ENCODE measurements at places on chromosomes 4 and X.

DNA sequence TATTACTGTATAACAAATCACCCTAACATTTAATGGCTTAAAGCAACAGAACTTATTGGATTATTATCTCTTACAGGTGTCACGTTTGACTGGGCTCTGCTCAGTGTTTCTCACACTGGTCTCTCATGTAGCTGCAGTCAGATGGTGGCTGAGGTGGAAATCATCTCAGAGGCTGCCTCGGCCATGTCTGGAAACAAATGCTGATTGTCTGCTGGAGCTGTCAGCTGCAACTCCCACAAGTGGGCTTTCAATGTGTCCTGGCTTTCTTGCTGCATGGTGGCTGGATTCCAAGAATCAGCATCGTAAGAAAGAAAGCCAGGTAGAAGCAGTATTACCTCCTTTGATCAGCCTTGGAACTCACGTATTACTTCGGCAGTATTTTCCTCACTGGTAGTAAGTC, 277.6 kb downstream of the SPANXN1 start:
- ATAC-seq: no peak

DNA sequence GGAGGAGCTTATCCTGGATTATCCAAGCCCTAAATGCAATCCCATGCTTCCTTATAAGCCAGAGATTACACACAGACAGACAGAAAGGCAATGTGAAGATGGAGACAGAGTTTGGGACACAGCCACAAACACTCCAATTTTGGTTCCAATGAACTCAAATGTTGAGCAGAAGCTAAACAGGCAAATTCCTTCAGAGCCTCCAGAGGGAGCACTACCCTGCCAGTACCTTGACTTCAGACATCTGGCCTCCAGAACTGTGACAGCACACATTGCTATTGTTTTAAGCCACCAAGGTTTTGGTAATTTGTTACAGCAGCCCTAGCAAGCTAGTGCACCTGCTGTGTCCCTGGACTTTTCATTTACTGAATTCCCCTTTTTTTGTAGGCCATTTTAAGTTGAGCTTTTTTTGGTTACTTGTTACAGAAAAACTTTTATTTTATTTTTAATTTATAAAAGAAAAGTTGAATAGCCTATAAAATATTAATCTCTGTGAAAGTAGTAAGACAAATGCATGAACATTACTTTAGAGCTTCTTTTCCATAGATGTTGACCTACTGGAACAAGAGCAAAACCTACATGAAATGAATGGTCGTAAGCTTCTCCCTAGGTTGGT, 33.4 kb upstream of the SRD5A3 start:
- ATAC-seq: peak; percentile 49

GRCh38 chrX:149296092-149296491, 209.0 kb downstream of the IDS start:
- no peak for ATAC-seq

DNA sequence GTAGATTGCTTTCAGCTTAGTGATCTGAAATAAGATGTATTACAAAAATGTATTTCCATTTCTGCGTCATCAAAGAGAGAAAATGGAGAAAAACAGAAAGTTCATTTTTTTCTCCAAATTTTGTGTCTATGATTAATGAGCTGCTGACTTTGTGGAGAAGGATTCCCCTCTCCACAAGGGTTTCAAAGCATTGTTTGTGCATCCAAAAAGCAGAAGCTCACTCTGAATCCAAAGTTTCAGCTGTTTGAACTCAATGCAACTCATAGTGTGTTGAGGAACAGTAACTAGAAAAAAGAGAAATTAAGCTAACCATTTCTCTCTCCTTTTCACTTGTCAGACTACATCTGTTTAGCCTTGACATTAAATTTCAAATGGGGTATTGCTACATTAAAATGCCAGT, 62.9 kb upstream of the SLC7A11 start:
- no peak for ATAC-seq

- ATAC-seq: no peak
Measured at GRCh38 chrX:13968198-13968597, 61.5 kb downstream of the GEMIN8 start.

- ATAC-seq: peak; percentile 56
Measured at GRCh38 chr4:70954032-70954431, 39.4 kb upstream of the DCK start.

GRCh38 chr4:110196206-110196870, 2.1 kb downstream of the ELOVL6 start:
- peak; percentile 33 for ATAC-seq

- ATAC-seq: peak; percentile 76
Measured at GRCh38 chr4:138235419-138235952, 6.7 kb downstream of the SLC7A11 start.

DNA sequence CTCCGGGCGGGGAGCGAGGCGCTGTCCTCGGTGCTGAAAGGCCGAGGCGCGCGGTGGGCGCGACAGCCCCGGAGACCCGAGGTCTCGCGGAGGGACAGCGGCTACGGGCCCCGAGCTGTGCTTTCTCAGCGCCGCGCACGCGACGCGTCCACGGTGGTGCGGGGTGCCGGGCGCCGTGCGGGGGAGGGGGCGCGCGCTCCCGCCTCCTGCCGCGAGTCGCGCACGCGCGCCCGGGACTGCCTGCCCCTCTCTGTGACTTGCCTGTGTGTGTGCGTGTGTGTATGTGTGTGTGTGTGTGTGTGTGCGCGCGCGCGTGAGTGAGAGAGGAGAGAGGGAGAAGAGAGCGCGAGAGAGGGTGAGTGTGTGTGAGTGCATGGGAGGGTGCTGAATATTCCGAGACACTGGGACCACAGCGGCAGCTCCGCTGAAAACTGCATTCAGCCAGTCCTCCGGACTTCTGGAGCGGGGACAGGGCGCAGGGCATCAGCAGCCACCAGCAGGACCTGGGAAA, at the start of gene GRIA2:
Gene GRIA2 (plus strand): TSS at position 358 of the 511 bp plus-strand sequence. CDS start 315 bp downstream, outside the sequence.
- no peak for ATAC-seq

DNA sequence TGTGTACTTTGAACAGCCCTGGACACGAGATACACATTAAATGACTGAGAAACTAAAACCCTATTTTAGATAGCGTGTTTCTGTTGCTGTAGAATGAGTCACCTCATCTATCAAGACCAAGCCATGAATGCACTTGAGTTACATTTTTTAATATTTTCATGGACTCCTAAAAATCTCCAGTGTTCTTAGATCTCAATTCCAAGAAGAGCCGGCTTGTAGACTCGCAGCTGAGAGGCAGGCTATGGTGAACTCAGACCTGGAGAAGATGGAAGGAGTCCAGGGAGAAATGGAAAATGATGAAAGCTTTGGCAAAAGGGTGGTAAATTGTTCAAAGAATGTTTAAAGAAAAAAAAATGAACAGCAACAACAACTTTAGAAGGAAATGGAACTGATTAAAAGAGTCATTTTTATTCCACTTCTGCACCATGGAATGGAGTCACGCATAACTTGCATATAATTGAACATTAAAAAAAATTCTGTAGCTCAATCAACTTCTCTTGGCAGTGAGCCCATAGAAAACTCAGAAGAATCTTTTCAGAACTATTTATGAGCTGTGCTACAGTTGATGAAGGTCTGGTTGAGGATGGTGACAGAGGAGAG, 129.8 kb downstream of the MXRA5 start:
- ATAC-seq: no peak

DNA sequence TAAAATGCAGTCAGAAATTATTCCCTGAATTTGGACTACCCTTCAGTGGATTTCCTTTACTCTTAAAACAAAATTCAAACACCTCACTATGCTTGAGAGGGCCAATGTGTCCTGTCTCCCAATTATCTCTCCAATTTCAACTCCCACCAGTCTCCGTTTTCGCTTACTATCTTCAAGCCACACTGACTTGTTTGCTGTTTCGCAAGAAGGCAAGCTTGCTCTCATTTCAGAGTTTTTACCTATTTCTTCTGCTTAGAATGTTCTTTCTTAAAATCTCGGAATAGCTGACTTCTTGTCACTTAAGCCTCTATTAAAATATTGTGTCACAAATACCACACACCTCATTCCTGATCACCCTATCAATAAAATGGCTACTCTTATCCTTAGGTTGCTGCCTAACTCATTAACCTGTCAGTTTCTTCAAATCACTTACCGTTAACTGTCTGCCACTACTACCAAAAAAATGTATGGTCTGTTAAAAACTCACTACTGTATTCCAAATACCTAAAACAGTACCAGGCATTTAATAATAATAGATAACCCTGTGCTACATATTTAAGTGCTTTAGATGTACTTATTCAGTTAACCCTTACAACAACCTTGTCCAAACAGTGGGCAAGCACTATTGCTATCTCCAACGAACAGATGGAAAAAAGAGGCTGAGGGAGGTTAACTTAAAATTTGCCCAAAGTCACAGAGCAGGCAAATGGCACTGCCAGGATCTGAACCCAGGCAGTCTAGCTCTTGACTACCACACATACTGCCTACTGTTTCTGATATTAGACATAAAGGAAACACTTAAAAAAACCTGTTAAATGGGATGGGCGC, 2.9 kb downstream of the UBA6 start:
- no peak for ATAC-seq

- ATAC-seq: no peak
Measured at GRCh38 chr4:158259955-158260575, 49.8 kb downstream of the TMEM144 start.

DNA sequence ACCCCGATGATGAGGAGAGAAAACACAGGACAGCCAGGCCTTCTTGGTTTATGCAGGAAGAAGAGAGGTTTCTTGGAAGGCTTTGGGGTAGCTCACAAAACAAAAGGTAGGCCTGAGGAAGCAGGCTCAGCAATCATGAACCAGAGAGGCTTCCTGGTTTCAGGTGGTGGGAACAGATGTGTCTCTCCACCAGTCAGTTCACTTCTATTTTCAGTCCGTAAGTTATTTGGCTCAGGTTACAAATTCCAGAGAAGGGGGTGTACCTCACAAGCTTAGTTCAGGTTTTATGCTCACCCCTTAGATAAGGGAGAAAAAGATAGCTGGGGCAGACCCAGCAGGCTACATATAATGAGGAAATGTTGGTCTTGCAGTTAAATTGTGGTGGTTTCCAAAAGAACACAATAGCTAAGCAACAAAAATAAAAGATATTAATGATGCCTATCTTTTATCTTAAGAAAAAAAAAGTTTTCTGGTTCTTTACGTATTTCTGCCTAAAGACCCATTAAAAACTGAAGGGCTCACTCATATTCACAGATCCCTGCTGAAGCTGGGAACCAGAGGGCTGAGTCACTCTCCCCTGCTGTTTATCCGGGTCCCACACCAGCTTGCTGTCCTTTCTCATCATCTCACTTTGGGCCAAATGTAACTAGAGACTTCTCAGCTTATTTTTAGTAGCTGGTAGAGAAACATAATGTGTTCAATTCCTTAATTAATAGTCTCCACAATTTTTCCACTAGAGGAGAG, 177.0 kb downstream of the CAMK2D start:
- ATAC-seq: no peak

GRCh38 chr4:153098427-153098826, 105.8 kb upstream of the TRIM2 start:
- ATAC-seq: no peak

GRCh38 chrX:118254611-118255010, 91.3 kb upstream of the WDR44 start:
- no peak for ATAC-seq

Data from activated T-helper 17 cell treated with anti-CD3 and anti-CD28 coated beads, Interleukin-2, amount 50 U/mL, for 72 hours (primary cell).